ENCODE measurements at places on chromosomes 4 and X.

DNA sequence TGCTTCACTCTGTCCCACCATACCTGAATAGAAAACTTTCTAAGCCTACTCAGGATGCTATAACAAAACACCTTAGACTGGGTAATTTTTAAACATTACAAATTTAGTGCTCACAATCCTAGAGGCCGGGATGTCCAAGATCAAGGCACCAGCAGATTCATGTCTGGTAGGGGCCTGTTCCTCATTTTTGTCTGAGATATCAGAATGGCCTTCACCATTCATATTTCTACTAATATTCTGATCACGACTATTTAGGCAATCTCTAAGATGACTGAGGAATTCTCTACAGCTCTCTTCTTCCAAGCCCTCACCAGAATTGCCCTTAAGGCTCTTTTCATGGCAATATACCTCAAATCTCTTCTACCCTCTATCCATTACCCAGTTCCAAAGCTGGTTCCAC is 77.4 kb upstream of the NRK start:
- no peak for DNase-seq

DNA sequence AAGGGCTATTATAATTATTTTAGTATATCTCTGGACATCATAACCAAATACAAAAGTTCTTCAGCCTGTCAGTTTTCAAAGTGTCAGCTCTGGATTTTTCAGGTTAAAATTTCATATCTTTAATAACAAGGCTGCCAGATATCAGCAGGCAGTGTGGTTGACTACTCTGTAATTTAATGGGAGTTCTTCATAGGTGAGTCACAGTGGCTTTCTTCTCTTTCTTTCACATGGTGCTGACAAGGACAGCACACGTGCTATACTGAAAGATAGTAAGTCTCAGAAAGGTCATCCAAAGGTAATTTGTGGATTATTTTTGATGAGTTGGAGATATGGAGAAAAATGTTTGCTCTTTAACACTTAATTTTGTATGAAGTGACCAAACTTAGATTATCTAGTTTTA is 43.2 kb downstream of the GALNT7 start:
- DNase-seq, result no peak

DNA sequence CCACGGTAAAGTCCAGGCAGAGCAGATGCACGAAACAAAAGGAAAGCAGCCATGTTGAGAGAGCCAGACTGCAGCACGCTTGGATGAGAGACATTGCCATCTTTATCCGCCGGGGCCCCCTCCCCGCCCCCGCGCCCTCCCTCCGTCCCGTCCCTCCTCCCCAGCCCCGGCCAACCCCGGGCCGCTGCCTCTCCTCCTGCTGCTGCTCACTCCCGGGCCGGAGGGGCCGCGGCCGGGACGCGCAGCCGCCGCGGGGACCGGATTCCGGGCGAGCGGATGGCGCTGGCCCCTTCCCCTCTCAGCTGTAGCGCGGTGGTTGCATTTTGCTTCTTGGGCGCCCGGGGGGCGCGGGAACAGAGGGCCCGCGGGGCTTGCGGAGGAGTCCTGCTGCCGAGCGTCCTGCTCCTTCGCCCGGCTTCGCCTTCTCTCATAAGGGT is 542 bp downstream of the RNF150 start:
- DNase-seq, result no peak

GRCh38 chrX:151391722-151392121 is 5.3 kb upstream of the VMA21 start:
- DNase-seq, result no peak

GRCh38 chrX:13932416-13932815 is 97.3 kb downstream of the GEMIN8 start:
- DNase-seq, result no peak

DNA sequence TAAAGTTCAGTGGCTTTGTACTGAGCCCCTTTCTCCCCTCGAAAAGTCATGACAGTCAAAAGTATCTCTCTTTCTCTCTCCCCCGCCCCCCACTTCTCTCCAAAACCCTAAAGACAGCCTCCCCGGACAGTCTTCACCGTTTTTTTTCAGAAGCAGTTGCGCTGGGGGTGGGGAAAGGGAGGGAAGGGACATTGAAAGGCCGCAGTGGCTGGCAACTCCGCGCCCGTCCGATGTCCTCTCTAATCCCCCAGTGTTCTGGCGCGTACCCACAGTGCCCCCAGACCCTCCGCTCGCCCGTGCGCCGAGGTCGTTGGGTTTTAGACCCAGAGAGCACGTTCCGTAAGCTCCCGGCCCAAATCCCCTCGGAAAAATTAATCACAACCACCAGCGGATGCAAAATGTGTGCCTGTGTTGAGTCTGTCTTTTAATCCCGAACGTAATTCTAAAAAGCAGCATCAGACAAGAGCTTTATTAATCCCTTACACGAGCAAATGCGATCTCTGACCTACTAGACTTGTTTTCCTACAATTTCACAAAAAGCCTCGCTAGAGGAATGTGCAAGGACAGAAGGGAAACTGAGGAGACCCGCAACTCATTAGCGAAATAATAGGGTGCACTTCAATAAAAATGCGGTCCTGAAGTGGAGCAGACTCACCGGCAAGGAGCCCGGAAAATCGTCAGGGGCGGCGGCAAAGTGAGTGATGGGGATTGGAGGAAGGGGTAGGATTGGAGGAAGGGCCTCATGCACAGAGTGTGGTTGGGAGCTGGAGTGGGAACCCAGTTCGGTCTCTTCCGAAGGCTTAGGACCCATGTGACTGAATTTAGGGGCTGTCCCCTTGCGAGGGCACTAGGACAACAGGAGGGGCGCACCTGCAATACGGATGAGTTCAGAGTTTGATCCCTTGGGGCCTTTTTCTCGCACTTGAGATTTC is 12.2 kb upstream of the PRDM8 start:
- DNase-seq, result no peak

DNA sequence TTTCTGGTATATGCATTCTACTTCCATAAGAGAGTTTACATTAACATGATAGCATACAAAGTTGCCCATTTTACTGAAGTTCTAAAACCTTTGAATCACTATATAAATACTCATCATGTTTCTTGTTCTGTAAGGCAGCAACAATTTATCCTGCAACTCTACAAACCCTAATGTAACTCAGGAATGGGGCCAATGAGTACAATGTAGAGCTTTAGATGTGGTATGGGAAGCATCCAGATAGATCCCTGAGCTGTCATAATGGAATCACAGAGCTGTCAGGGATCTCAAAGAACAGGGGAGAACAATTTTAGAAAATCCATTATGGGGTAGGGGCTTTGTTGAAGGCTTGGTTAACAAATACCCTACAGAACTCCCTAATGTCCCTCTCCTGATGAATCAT is 88.5 kb downstream of the DCUN1D4 start:
- no peak for DNase-seq

GRCh38 chr4:37687194-37687562 is 1.0 kb upstream of the RELL1 start:
- no peak for DNase-seq

DNA sequence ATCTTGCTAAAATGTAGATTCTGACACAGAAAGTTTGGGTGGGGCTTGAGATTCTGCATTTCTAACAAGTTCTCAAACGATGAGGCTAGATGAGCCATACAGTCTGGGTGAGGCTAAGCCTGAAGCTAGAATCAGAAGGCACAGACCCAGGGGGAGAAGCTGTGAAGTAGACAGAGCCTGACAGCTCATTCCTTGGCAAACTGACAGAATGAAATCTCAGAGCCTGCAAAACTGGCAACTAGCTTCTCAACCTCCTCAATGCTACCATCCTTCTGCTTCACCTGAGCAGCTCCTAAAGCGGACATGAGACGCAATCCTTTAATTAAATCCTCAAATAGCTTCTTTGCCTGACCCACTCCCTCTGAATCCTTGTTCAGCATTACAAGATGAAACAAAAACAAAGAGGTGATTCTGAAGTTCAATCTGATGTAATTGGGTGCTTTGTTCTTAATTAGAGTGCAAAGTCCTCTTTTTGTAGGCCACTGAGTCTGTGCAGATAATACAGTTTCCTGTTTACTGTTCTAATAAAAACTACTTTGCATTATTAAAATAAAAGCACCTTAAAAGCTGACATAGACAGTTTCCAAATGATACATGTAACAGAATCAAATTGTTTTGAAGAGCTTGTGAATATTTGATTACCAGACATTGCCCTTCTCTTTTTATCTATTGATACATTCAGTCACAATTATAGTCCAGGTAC is 71.0 kb upstream of the BMP2K start:
- DNase-seq, result no peak
